Upper lobe of right lung (tissue), 1 donor: ENCODE measurements at places on chromosomes 16 and 17.

DNA sequence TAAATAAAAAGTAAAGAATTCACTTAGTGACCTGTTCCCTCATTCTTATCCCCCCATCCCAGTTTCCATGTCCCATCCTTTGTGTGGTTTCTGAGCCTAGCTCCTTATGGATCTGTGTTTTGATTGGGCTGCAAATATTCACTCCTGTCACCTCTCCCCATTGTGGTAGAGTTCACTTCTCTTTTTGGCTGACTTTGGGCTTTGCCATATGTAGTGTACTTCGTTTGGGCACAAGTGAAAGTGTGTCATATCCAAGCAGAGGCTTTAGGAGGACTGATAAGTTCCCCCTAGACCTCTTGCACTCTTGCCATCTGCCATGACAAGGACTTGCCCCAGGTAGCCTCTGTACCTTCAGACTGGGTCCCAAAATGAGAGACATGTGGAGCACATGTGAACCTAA lies 13.0 kb upstream of the DHRS7B start:
- no peaks in the 10 kb centered on the region for H3K36me3 ChIP-seq
- no peaks in the 10 kb centered on the region for H3K4me1 ChIP-seq
- H3K4me3 ChIP-seq, result no peak overlapping the region
- no peak overlapping the region for H3K27ac ChIP-seq

- H3K27me3 ChIP-seq, result no peaks in the 10 kb centered on the region
- no peak overlapping the region for H3K27ac ChIP-seq
- no peaks in the 10 kb centered on the region for H3K4me1 ChIP-seq
- no peaks in the 10 kb centered on the region for H3K36me3 ChIP-seq
- no peak for DNase-seq
Measured at GRCh38 chr17:65799869-65800268, 238.4 kb upstream of the AXIN2 start.

- no peaks in the 10 kb centered on the region for H3K27me3 ChIP-seq
- no peak overlapping the region for H3K4me3 ChIP-seq
- H3K36me3 ChIP-seq, result no peaks in the 10 kb centered on the region
- H3K4me1 ChIP-seq, result peaks cover 20% of the 10 kb centered on the region
Measured at GRCh38 chr17:77131904-77132303, 8.9 kb upstream of the SEC14L1 start.

DNA sequence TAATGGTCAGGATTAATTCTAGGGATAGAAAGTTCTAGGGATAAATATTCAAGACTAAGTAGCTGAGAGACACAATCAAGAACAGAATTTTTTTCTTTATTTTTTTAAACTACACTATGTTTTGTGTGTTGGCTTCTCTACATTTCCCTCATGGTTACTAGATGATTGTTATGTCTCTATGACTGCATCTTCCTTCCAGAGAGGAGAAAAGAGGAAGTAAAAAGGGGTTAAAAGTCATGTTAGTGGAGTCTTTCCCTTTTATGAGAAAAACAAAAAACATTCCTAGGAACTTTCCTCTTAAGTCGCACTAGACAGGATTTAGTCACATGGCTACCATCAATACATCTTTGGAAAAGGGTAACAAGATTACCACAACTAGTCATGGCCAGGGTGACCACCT lies 375.0 kb downstream of the KCNJ2 start:
- H3K4me3 ChIP-seq, result no peak overlapping the region
- DNase-seq, result no peak
- no peaks in the 10 kb centered on the region for H3K36me3 ChIP-seq
- no peak overlapping the region for H3K27ac ChIP-seq
- no peaks in the 10 kb centered on the region for H3K4me1 ChIP-seq

DNA sequence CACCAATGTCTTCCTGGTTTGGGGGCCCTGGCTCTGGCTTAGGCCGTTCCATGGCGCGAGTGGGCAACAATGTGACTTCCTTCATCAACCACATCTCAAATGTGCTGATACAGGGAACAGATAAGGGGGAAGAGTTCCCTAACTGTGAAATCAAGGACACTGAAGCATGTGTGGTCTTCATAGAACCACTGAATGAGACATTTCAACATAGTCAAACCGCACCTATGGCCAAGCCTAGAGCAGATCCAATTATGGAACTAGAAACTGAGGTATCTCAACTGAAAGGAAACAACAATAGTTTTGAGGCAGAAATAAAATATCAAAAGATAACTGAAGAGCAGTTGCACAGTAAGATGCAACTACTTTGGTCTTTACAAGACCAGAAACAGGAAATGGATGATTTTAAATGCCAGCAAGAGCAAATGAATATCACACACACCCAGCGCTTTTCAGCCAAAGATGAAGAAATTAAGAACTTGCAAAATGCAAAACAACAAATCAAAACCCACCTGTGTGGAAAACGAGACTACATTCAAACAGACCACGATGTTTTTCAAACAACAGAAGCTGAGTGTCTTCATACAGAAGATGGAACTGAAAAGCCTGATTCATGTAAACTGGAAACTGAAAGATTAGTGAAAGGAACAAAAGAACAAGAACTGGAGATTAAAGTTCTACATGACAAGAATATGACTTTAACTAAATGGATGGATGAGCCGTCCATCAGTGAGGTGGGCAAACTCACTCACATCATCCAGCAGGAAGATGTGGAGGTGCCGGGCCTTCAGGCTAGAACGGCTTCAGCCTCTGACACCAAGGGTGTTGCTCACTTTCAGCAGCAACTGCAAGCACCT lies 18.1 kb upstream of the LCMT1 start:
- no peak for DNase-seq
- H3K4me1 ChIP-seq, result no peaks in the 10 kb centered on the region
- no peak overlapping the region for H3K27ac ChIP-seq
- no peaks in the 10 kb centered on the region for H3K36me3 ChIP-seq
- H3K4me3 ChIP-seq, result no peak overlapping the region
- H3K27me3 ChIP-seq, result no peaks in the 10 kb centered on the region

DNA sequence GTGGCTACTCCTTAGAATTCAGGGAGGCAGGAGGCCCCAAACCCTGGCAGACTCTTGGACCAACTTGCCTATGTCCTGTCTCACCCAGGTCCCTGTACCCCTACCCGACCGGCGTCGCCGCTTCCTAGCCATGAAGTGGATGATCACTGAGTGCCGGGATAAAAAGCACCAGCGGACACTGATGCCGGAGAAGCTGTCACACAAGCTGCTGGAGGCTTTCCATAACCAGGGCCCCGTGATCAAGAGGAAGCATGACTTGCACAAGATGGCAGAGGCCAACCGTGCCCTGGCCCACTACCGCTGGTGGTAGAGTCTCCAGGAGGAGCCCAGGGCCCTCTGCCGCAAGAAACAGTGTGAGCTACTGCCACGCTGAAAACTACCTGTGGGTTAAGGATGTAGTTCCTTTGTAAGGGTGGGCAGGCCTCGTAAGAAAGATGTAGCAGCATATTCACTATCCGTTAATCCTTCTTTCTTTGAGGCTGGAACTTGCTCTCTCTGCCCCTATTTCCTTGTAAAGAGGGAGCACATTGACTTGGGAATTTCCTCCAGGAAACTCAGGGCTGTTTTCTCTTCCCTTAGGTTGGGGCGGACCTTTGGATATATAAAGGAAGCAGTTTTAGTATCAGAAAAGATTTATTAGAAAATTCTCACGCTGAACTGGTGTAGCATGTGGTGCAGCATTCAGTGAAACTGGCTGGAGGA lies 4.1 kb downstream of the MRPS7 start:
- peaks cover 44% of the 10 kb centered on the region for H3K36me3 ChIP-seq
- no peak for DNase-seq
- peaks cover 16% of the 10 kb centered on the region for H3K4me1 ChIP-seq

DNA sequence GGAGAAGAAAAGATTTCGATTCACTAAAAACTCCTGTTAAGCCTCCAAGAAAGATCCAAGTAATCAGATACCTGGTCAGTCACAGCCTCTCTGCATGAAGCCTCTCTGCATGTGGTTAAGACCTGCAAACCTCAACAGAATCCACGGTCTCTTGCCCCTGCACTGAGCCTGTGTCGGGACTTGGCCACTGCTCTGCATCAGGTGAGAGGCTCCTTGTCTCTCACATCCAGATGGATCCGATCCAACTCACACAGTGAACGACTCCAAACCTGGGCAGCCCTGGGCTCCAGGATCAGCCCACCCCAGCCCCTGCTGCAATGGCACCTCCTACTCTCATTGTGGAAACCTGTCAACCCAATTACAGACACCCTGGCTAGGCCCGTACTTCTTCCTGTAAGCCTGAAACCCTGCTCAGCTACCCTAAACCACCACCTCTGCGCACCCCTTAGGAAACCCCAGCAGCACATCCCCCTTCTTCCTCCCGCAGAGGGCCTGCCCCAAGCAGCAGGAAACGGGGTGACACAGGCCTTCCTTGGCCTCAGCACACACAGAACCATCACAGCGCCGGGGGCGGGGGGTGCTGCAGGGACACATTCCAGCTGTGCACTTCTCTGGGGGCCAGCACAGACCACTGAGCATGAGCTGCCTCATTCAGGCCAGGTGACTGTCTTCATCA lies 129.5 kb downstream of the ANKRD11 start:
- DNase-seq, result peak; percentile 70
- no peak overlapping the region for H3K4me3 ChIP-seq
- peaks cover 3% of the 10 kb centered on the region for H3K36me3 ChIP-seq
- H3K4me1 ChIP-seq, result peaks cover 78% of the 10 kb centered on the region
- H3K27me3 ChIP-seq, result no peaks in the 10 kb centered on the region
